ENCODE measurements at places on chromosomes 1 and 21.

DNA sequence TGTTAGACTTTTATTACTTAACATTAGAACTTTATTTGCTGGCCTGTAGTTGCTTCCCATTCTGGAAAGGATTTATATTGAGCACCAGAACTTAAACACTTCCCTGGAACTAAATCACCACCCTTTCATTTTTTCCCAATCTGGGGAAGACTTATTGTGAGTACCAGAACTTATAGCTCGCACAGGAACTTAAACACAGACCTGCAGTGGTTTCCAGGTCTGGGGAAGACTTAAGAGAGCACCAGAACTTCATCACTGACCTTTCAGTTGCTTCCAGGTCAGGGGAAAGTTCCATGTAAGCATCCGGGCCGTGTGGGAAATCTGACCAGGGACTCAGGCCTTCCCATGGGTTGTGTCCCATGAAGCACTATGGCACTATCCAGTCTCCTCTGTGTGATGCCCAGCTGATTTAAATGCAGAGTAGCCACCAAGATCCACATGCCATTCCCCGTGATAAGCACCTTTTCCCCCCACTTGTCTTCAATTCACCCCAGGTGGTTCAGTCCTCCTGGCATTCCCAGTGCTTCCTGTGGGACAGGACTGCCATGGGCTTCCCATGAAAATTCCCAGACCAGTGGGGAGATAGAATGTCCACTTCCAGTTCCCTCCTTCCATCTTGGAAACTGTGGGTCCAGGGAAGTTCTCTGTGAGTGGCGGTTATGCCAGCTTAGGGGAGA, 48.9 kb downstream of the C4BPA start:
- no peak for DNase-seq

- no peak for DNase-seq
Observed at GRCh38 chr21:42585881-42586280, 67.5 kb upstream of the PDE9A start.

DNA sequence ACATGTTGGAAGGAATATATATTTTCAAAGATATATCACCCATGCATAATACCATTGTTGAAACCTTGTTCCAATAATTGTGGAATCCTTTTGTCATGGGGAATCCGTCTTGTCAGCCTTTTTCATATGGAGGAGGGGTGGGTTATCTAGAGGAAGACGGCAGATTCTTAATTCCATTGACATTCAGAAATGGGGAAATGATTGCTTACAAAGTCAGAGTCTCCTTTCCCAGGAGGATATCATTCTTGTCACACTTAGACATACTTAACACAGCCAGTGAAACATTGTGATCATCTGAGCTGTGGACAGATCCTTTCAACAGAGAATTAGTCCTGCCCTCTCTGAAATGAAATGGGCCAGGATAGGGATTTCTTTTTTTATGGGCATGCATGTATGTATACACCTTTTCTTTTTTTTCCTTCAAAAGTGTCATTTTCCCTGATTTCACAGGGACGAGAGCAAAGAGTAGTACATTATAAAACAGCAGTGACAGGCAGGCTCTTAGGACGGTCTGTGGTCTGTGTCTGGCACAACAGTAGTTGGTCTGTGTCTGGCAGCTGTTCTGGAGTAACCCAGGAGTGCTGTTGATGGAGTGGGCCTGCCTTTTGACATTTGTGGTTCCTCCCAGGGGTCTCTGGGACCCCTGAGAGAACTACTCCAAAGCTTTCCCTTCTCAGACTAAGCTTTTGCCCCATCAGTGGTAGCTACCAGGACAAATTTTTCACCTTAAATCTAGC, 50.1 kb downstream of the VPS13D start:
- no peak for DNase-seq

- peak; percentile 96 for DNase-seq
Observed at GRCh38 chr21:41783476-41784180, 16.8 kb upstream of the RIPK4 start.

DNA sequence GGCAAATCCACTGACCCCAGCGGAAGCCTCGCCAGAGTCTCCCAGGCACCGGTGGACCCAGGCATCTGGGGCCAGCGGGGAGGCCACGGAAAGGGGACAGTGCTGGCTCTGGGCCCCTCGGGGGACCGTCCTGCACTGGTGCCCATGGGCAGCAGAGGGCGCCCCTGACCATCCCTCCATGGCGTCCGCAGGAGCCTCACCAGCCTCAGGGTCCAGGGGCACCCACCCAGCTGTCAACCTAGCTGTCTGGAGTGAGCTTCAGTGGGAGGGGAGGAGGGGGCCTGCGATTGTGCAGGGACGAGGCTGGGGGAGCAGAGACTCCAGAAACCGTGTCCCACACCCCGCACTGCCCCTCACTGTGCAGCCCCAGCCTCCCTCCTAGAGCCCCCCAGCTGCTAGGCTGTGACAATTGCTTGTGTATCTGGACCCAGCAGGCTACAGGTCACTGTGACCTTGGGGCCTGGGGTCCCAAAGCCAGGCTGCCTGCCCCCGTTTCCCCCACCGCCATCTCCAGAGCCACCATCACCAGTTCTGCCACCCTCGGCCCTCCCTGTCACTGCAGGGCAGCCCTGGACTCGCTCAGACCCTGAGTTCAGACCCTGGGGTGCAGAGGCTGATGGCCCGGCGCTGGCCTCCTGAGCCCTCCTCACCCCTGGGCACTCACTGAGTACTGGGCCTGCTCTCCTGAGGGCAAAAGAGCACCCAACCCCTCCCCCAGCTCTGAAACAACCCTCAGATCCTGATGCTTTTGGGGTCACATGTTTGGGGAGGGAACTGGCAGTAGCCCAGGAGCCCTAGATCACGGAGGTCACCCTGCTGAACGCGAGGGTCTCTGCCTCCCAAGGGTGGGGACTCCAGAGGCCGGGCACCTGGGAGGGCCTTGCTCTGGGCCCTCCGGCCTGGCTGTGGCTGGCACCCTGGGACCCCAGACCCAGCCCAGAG, 10.6 kb upstream of the COL6A1 start:
- peak; percentile 65 for DNase-seq

GRCh38 chr21:31872452-31873274, at the start of gene HUNK:
Gene HUNK (plus strand): TSS chr21:31873020. CDS start chr21:31873675, 655 bp downstream.
- DNase-seq = peak; percentile 47

DNA sequence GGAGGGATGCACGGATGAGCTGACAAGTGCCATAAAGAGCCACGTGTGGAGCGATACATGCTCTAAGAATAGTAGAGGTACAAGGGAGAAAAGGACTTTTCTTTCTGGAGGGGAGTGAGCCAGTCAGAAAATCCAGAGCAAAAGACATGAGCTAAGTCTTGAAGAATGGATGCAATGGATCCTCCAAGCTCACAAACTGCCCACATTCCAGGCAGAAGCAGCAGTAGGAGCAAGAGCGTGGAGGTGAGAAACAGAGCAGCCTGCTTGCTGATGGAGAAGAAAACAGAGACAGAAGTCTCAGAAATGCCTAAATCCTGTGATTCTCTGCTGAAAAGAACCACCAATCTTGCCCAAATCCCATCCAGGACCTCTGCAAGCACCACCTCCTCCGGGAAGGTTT, 78.2 kb upstream of the RALGPS2 start:
- DNase-seq = no peak

DNA sequence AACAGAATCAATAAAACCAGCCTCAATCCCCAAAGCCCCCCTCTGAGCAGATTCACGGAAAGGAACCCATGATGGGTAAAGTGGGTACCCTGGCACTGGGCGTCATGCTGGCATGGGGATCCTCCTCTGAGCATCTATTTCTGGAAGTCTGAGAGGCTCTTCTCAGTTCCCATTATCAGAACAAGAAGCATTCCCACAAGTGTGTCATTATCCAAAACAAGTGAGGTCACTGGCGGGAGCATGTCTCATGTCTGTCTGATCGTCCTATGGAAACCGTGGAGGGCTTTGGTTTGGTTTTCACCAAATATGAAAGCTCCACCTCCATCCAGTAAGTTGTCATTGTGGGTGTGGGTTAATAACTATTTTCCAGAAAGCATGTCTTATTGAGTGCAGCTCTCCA, 70.7 kb downstream of the PGM1 start:
- no peak for DNase-seq

DNA sequence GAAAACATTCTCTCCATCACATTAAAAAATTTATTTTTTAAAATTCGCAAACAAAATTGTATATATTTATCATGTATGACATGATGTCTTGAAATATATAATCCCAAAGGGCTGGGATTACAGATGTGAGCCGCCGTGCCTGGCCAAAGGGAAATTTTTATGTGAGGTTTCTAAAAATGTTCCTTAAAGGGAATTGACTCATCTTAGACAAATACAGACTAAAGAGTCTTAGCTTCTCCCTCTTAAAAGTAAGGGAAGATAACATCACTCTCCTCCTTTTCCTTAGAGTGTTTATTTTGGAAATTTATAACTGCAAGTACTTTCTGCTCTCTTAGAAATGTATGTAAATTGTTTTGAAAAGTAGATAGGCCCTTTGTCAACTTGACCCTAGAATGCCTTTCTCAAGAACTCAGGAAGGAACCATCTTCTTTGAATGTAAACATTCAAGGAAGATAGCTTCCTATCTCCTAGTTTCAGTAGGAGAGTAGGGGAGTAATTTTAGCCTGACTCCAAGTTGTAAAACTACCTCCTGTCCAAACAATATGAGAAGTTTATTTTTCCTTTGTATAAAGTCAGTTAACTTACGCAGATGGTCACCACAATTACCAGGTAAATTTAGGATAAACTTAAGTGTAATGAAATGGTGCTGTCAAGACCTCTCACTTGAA, 59.5 kb downstream of the C21orf91 start:
- no peak for DNase-seq

DNA sequence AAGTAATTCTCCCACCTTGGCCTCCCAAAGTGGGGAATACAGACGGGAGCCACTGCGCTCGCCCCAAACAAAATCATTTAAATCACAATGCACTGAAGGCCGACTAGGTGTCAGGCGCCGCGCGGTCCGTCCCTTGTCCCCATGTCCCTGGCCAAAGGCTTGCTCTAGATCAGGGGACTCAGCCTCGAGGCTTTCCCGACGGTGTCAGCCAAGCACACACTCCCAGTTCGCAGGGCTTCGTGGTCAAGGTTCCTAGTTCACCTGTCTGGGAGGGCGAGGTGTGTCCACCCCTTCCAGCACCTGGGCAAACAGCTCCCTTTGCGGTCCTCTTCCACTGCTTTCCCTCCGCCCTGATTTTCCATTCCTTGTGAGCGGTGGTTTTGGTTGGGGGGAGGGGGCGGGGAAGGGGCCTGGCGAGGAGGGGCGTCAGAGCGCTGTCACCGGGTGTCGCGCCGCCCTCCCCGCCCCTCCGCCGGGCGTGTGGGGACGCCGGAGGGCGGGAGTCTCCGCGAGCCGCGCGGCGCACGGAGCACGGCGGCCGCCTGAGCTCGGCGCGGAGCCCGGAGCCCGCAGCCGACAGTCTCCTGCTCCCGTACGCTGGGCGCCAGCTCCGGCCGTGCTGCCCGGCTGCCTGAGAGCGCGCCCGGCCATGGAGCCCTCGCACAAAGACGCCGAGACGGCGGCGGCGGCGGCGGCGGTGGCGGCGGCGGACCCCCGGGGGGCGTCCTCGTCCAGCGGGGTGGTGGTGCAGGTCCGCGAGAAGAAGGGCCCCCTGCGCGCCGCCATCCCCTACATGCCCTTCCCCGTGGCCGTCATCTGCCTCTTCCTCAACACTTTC, at the start of gene STUM:
STUM (plus strand) TSS at position 509 of the 838 bp plus-strand sequence; CDS start at position 650, 141 bp downstream.
- peak; percentile 56 for DNase-seq

GRCh38 chr21:42760951-42761751, 107.7 kb downstream of the PDE9A start:
- no peak for DNase-seq

DNA sequence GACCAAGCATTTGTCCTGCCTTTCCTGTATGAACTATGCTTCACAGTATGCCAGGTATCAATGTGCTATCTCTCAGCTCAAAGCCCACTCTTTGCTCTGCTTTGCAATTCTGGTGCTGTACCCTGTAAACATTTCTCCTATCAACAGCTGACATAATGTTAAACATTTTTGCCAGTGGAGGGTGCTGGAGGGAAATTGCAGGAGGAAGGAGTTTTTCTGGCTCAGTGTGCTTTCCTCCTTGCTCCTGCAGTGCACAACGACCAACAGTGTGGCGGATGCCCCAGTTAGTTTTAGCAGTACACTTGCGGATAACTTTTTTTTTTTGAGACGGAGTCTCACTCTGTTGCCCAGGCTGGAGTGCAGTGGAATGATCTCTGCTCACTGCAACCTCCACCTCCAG, 67.1 kb upstream of the PTGFRN start:
- peak; percentile 25 for DNase-seq

DNA sequence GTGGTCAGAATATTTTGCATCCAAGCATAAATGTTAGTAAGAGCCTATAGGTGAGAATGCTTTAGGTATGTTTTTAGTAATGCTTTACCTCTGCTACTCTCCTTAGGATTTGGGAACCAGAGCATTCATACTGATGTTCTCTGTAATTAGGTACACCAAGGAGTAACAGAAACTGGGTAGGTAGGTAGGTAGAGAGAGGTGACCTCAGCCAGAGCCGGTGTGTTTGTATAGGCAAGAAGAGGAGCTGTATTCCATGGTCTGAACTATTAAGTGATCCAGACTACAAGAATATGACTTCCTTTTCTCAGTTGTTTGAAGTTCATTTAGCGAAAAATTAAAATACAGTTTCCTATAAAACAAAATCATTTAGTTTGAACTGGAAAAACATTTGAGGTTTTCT, 108.5 kb downstream of the SDCCAG8 start:
- no peak for DNase-seq

DNA sequence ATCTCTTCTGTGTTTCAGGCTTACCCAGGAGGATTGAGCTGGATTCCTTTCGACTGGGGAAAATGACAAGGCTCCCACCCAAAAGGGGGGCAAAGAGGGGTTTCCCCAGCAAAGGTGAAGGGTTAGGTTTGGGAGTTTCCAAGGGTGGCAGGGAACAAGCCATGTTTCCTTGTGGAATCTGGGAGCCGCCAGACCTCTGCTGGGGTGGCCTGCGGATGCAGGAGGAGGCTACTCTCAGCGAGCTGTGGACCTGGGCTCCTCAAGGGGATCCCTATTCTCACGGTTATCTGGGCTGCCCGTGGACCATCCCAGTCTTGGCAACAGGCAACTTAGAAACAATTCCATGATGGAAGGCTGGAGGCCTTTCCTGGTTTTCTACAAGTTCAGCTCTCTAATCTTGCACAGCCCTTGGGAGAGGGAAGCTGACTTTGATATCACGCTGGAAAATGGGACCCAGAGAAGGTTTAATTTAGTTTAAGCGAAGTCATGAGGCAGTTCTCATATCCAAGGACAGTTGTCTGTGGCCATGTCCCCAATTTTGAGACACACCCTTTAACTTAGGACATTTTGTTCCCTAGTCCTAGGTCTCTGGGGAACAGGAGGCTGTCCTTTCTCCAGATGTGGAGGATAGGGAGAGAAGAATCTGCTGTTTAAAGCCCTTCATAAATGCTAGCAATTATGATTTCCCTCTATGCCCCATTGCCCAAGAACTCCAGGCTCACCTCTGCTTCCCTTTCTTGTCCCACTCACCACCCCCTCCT, 24.7 kb upstream of the STUM start:
- no peak for DNase-seq
